ENCODE measurements at places on chromosomes 2 and 18. TPM values are rescaled to one million over a fixed set of nuclear protein-coding genes. Genes with fewer than 3 reads are reported as not detected.

Gene ITGA4
- 5.2 TPM for polyA plus RNA-seq

Gene POTEI
- polyA plus RNA-seq = not detected

- DNase-seq = no peak
These were observed 12.4 kb downstream of the COPS8 start for GRCh38 chr2:237097911-237098702.

- DNase-seq = no peak
These were observed 129.8 kb upstream of the FSIP2 start for GRCh38 chr2:185608799-185609198.

DNA sequence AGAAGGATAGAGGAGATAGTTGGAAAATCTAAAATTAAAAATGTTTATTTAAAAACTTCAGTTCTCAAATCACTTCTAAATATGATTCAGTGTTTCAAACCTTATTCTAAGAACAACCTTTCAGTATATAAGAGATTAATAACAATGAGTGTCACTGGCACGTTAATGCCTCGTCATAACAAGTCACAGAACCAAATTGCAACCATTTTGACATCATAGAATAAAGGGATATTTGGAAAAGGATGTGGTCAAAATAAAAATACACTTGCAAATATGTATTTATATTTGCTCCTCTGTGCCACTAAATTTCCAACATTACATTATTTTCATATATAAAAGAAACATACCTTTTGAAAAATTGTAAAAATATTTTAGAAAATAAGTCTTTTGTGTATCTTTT is 1090.6 kb downstream of the SUCLG1 start:
- no peak for DNase-seq

GRCh38 chr2:180289627-180290026 is 282.5 kb upstream of the CWC22 start:
- no peak for DNase-seq
